Epithelial cell of alveolus of lung (primary cell): ENCODE measurements at places on chromosomes 1 and 21. TPM values are rescaled to one million over a fixed set of nuclear protein-coding genes. Genes with fewer than 3 reads are reported as not detected.

Gene IRF6
- total RNA-seq: 1.1 and 5.4 TPM in 2 replicates

Gene PPIH
- total RNA-seq: 38.1 and 51.3 TPM in 2 replicates

Gene DMRTA2
- under 0.01 TPM in 1 of 2 replicates, not detected in the other for total RNA-seq

Gene GBP2
- total RNA-seq: 5.8 and 11.2 TPM in 2 replicates

Gene CCDC17
- 0.26 and 3.1 TPM in 2 replicates for total RNA-seq

Gene ASTN1
- total RNA-seq: 0.32 and 0.52 TPM in 2 replicates

Gene GBP1
- total RNA-seq: 22.9 and 38.1 TPM in 2 replicates

Gene EXO1
- 5.6 and 8.7 TPM in 2 replicates for total RNA-seq

Gene SLC25A44
- total RNA-seq: 11.6 and 15.2 TPM in 2 replicates

Gene TMEM81
- total RNA-seq: 1.3 and 3.6 TPM in 2 replicates

Gene AMPD1
- total RNA-seq: not detected in 2 replicates

Gene TMEM269
- 0.32 TPM in 1 of 2 replicates, not detected in the other for total RNA-seq

Gene FCGR3A
- not detected in 2 replicates for total RNA-seq

Gene OR2L2
- not detected in 2 replicates for total RNA-seq

Gene FAM78B
- 0.13 and 1.8 TPM in 2 replicates for total RNA-seq

Gene CHODL
- 0.08 TPM in 1 of 2 replicates, not detected in the other for total RNA-seq

Gene LINGO4
- total RNA-seq: not detected in 2 replicates

Gene C4BPA
- not detected in 2 replicates for total RNA-seq

Gene CLDN19
- total RNA-seq: 1.6 TPM in 1 of 2 replicates, not detected in the other
